ENCODE measurements at places on chromosomes 2 and 18. TPM values are rescaled to one million over a fixed set of nuclear protein-coding genes. Genes with fewer than 3 reads are reported as not detected.

- no peaks in the 10 kb centered on the region for H3K36me3 ChIP-seq
- H3K27ac ChIP-seq = no peak overlapping the region
- no peaks in the 10 kb centered on the region for H3K4me1 ChIP-seq
- no peak overlapping the region for H3K4me3 ChIP-seq
- H3K27me3 ChIP-seq = no peaks in the 10 kb centered on the region
These were observed 60.6 kb downstream of the ITGA4 start for GRCh38 chr2:181517685-181518301.

NAGK gene
- total RNA-seq = 59.8 TPM

TWIST2 gene
- total RNA-seq = 0.32 TPM

KCNK3 gene
- total RNA-seq = 23.6 TPM

IL36G gene
- total RNA-seq = not detected

CYTIP gene
- total RNA-seq = 3.7 TPM

COL4A3 gene
- total RNA-seq = 3.4 TPM

ABCG8 gene
- not detected for total RNA-seq

LINC00305 gene
- total RNA-seq = not detected

DNA sequence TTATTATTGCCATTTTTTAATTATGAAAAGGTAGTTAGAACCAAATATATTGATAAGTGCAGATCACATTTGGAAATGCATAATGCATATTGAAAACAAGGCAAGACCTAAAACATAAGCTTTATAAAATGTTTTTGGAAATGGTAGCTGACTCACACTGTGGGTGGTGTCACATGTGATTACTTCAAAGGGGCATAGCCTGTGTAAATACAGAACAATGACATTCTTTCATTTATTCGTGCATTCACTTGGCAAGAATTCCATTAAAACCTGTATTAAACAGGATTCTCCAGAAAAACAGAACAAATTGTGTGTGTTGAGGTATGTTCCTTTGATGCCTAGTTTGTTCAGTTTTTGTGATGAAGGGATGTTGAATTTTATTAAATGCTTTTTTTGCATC lies 427.3 kb upstream of the ST6GAL2 start:
- no peaks in the 10 kb centered on the region for H3K27me3 ChIP-seq
- no peaks in the 10 kb centered on the region for H3K36me3 ChIP-seq
- no peaks in the 10 kb centered on the region for H3K4me1 ChIP-seq
- H3K4me3 ChIP-seq = no peak overlapping the region
- no peak for DNase-seq
- no peak overlapping the region for H3K27ac ChIP-seq

DNA sequence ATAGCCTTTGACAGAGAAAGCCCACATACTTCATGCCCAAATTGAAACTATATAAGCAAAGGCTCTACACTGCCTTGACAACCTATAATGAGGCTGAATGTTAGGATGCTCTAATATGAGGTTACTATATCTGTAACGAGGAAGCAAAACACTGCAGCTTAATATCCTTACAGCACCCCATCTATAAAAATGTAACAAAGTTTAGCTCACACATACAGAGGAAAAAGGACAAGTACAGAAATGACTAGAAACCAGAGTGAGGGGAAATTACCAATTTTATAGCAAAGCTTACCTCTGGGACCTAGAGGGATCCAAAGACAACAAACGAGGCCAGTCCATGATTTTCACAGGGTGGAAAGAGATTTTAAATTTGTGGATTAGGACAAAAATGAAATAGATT lies 138.5 kb downstream of the COL4A4 start:
- no peaks in the 10 kb centered on the region for H3K36me3 ChIP-seq
- no peak overlapping the region for H3K4me3 ChIP-seq
- no peaks in the 10 kb centered on the region for H3K4me1 ChIP-seq

EPB41L3 gene
- 12.0 TPM for total RNA-seq

GRCh38 chr2:230634146-230634545 lies 78.5 kb upstream of the CAB39 start:
- no peaks in the 10 kb centered on the region for H3K27me3 ChIP-seq
- H3K27ac ChIP-seq = no peak overlapping the region
- H3K36me3 ChIP-seq = no peaks in the 10 kb centered on the region
- no peak for DNase-seq
- no peak overlapping the region for H3K4me3 ChIP-seq
- H3K4me1 ChIP-seq = no peaks in the 10 kb centered on the region

- no peaks in the 10 kb centered on the region for H3K4me1 ChIP-seq
- H3K27me3 ChIP-seq = no peaks in the 10 kb centered on the region
- no peak for DNase-seq
These were observed 56.4 kb upstream of the RBM44 start for GRCh38 chr2:237742191-237742590.
